ENCODE measurements at places on chromosomes 5 and 9.

- DNase-seq: no peak
Observed at GRCh38 chr9:127523312-127523851, 72.1 kb downstream of the LRSAM1 start.

DNA sequence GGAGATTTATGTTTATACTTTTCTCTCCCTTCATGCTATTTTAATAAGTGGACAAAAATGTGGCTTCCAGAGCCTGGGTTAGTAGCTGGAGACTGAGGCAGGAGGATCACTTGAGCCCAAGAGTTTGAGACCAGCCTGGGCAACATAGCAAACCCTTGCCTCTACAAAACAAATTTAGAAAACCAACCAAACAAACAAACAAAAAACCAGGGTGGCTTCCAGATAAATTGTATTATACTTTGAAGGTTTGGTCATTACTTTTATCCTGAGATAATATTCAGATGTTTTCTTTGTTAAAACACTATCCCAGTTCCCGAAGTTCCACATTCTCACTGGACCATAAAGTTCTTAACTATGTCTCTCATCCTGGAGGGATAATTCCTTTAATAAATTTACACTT, 46.0 kb downstream of the ALDH1A1 start:
- no peak for DNase-seq

- no peak for DNase-seq
Observed at GRCh38 chr5:6914347-6914746, 201.1 kb downstream of the TENT4A start.

GRCh38 chr9:136019041-136019680, 58.0 kb upstream of the UBAC1 start:
- DNase-seq: no peak

DNA sequence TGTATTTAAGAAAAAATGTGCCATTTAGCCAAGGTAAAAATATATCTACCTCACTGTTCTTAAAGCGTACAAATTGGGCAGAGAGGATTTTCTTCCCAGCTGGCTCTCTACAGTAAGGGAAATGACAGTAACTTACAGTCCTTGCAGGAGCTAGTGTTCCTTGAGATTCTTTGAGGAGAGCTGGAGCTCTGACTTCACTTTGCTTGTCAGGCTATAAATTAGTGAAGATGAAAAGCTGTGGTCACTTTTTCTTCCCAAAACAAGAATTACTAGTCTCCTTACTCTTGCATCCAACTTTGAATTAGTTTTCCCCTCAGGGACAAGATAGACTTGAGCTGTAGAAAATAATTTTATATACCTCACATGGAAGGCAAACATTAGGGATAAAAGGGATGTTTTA, 129.9 kb downstream of the ZSWIM6 start:
- no peak for DNase-seq

- no peak for DNase-seq
Observed at GRCh38 chr9:104107799-104108198, 13.7 kb downstream of the SMC2 start.

GRCh38 chr9:33131790-33132772, 35.1 kb downstream of the B4GALT1 start:
- DNase-seq: no peak

- DNase-seq: no peak
Observed at GRCh38 chr9:4803670-4804530, 11.2 kb downstream of the RCL1 start.

- DNase-seq: peak; percentile 16
Observed at GRCh38 chr9:91905991-91906469, 44.0 kb downstream of the ROR2 start.

- DNase-seq: no peak
Observed at GRCh38 chr9:26833792-26834191, 58.8 kb downstream of the CAAP1 start.

DNA sequence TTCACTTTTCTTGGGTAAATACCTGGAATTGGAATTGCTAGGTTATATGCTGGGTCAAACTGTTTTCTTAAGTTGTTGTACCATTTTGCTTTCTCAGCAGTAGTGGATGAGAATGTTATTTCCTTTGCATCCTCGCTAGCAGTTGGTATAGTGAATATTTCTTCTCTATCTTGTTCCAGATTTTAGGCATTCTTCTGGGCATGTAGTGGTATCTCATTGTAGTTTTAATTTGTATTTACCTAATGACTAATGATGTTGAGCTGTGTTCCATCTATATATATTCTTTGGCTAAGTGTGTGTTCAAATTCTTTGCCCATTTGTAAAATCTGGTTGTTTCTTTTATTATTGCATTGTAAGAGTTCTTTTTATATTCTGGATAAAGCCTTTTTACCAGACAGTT, 333.3 kb downstream of the MAT2B start:
- DNase-seq: no peak

DNA sequence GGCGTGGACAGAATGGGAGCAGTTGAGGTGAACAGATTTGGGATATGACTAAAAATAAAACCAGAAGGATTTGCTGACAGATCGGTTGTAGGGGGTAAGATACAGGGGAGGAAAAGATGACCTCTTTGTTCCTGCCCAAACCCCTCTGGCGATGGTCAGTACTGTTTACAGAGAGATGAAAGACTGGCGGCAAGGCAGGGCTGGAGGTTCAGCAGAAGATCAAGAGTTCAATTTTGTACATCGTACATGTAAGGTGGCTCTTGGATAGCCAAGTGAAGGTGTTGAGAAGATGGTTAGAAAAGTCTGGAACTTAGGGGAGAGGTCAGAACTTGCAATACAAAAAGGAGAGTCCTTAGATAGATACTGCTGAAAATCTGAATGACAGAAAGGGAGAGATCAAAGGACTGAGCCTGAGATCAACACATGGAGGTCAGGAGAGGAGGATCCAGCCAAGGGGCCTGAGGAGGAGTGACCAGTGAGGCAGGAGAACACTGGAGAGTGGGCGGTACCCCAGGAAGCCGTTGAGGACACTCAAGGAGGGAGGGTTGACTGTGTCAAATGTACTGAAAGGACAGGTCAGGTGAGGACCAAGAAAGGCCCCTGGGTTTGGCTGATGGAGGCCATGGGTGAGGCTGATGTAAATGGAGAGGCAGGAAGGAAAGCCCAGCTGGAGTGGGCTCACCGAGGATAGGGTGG, 7.1 kb downstream of the IL4 start:
- DNase-seq: no peak

- no peak for DNase-seq
Observed at GRCh38 chr5:54458221-54458620, 2.7 kb downstream of the HSPB3 start.

DNA sequence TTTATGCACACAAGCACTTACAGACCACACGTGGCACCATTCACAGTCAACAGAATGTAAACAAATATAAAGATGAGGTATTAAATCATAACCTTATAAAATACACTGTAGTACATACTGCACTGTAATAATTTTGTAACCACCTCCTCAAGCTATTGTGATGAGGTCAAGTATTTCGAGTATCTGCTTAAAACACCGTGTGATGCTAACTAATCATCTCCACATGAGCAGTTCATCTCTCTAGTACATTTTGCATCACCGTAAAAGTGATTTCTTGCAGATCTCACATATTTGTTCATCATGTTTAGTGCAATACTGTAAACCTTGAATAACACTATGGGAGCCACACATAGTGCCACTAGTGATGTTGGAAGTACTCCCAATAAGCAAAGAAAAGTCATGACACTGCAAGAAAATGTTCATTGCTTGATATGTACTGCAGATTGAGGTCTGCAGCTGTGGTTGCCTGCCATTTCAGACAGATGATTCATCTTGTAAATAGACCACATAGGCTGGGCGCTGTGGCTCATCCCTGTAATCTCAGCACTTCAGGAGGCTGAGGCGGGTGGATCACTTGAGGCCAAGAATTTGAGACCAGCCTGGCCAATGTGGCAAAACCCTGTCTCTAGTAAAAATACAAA, 44.3 kb downstream of the FOXB2 start:
- no peak for DNase-seq

DNA sequence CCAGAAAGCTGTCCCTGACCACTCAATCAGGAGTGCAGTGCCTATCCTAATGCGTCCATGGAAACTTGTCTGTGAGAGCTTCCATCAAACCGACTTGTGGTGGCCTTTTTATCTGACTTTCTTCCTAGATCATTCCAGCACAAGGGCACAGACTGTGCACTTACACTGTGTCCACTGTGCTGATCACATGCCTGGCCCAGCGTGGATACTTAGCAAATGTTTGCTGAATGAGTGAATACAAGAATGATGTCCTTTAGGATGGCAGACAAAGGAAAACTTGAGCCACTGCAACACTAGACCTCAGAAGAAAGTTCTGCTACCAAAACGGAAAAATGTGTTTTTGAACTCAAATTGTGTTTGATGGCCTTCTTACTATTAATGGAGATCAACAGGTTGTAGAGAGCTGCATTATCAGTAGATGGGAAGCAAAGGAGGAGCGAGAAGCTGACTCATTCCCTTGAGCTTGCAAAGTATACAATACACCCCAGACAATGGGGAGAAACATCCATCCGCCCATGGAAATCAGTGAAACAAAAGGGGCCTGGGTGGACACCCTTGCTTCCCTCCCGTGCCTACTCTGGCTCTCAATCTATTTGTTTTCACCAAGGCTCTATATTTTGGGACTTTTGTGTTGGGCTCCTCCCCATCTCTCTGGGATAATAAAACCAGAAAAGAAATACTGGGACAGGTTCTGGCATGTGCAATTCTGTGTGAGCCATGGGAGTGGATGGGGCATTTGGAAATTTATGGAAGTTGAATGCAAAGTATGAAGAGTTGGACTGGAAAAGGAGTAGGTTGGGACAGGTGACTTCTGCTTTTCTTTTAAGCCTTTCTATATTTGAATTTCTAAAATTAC, 76.2 kb upstream of the ZFAND5 start:
- DNase-seq: no peak

GRCh38 chr9:82912645-82913044, 150.3 kb downstream of the RASEF start:
- no peak for DNase-seq

GRCh38 chr9:132976571-132976970, 1.9 kb upstream of the GFI1B start:
- DNase-seq: no peak

DNA sequence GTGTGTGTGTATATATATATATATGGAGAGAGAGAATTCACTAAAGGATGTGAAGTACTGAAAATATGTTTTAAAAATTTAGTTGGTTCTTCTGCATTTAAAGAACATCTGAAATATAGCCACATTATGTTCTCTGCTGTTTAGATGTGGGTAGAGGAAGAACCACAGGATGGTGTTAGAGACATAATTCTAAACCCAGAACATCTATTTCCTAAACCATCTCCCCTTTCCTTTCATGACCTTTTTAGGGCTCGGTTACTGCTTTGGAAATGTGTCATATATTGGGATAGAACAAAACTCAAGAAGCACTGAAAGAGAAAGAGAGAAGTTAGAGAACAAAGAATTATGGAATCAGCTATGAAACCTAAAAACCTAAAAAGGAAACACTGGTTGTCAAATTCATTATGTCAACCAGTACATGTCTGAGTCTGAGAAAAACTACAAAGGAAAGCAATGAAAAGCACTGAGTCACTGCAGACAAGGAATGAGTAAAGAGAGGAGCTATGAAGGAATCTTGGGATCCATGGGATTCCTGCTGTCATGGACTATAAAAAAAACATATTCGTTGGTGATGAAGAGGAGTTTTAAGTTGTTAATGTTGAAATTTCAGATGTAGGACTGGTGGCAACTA, 28.4 kb downstream of the SLC12A2 start:
- DNase-seq: no peak

- DNase-seq: no peak
Observed at GRCh38 chr5:81021951-81022687, 62.0 kb downstream of the RASGRF2 start.

DNA sequence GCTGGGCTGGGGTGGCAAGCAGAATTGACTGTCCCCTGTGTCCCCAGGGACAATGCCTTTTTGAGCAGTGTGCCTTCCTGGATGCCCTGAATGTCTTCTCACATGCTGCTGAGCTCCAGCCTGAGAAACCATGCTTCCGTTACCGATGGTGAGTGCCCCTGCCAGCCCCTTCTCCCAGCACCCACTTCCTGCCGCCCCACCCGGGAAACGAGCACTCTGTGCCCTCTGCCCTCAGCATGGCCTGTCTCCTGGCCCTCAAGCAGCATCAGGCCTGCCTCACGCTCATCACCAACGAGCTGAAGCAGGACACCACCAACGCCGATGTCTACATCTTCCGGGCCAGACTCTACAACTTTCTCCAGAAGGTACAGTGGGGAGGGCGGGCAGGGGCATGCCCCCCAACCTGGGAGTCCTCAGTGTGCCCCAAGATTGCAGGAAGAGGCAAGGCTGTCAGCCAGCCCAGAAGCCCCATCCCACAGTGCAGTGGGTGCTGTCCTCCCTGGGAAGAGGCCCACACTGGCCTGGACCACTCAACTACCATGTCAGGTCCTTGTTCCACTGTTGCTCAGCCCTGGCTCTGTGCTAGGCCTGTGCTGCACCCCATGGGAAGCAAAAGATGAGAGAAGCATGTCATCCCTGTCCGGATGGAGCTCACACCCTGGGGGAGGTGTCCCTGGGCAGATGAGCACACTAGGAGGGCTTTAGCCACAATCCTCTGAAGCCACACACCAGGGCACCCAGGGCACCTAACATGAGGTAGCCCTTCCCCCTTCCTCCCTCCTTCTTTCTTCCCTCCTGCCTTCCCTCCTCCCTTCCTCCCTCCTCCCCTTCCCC, 4.4 kb downstream of the TTC16 start:
- no peak for DNase-seq

GRCh38 chr9:126439402-126439765, 112.8 kb downstream of the MVB12B start:
- DNase-seq: no peak

GRCh38 chr5:176606032-176606431, 3.9 kb downstream of the GPRIN1 start:
- DNase-seq: no peak

DNA sequence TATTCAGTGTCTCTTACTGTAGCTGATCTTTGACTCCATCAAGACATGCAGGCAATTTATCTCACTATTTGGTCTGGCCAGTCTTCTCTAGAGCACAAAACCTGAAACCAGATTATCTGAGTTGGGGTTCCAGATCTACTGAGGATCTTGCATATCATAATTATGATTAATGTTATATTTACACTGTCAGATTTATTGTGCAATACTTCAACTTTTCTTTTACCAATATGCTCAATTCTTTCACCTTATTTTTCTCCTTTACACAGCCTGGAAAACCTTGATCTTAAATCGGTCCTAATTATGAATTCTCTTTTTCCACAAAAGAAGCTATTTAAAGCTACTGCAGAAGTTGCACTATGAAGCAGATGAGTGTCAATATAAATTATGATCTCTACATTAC, 140.1 kb downstream of the ST8SIA4 start:
- no peak for DNase-seq

GRCh38 chr9:131747352-131747751, 7.5 kb upstream of the RAPGEF1 start:
- DNase-seq: no peak

DNA sequence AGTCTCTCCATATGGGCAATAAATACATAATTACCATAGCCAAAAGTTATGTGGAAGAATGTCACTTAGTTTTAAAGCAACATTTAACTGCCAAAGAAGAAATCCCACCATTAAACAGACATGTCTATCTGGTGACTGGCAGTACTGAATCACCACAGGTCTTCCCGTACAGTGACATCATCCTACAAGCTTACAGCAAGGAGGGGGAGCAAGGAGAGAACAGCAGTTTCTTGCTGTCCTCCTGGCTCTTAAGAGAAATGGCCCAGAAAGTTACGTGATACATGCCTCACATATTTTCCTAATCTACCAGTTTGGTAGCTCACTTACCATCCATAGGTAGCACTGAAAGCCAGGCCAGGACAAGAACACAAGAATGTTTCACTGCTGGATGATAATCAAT, 671.0 kb downstream of the DMRTA1 start:
- DNase-seq: no peak

All from activated T-helper 1 cell treated with anti-CD3 and anti-CD28 coated beads, Interleukin-2, amount 50 U/mL, for 16 hours (primary cell).